Occipital lobe (tissue), 3 donors: ENCODE measurements at places on chromosomes 1 and 21. TPM values are rescaled to one million over a fixed set of nuclear protein-coding genes. Genes with fewer than 3 reads are reported as not detected.

The SEC16B gene
- total RNA-seq = 0.78 TPM

The TIPRL gene
- 101 TPM for total RNA-seq

The ADGRB2 gene
- 75.0 TPM for total RNA-seq

GRCh38 chr1:5711956-5712645 lies 280.1 kb downstream of the NPHP4 start:
- DNase-seq = no peak

- no peak for DNase-seq
Measured at GRCh38 chr1:151897991-151898431, 11.3 kb downstream of the THEM4 start.

GRCh38 chr1:17250601-17251000 lies 1.7 kb downstream of the PADI3 start:
- no peak for DNase-seq

DNA sequence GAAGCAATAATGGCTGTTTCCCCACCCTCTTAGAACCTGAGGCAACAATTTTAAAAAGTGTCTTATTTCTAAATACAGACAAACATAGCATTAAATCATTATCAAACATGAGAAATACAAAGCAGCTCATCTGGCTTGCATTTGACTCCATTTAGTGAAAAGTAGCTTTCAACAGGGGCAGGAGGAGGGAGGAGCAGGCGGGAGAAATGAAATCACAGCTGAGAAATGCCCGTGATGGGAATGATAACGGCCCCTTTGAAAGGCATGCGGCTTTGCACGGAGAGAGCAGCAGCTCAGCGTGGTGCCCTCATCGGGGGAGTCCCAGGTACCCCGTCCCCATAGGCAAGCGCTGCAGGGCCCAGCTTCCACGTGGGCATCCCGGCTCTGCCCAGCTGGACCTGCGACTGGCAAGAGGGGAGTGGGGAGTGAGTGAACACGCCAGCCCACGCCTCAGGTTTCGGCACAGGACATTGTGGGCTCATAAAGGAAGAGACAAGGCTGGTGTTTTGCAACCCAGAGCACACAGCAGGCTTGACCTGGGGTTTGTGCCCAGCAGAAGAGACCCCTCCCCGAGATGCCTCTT lies 134.6 kb downstream of the NPHP4 start:
- DNase-seq = no peak

- no peak for DNase-seq
Measured at GRCh38 chr1:2226525-2227345, 1.4 kb upstream of the SKI start.
